ENCODE measurements at places on chromosomes 16 and 17. TPM values are rescaled to one million over a fixed set of nuclear protein-coding genes. Genes with fewer than 3 reads are reported as not detected.

The CCL22 gene
- total RNA-seq, result not detected

The COPZ2 gene
- 102 TPM for total RNA-seq

The VPS25 gene
- 50.2 TPM for total RNA-seq

The RNF151 gene
- not detected for total RNA-seq

The INTS2 gene
- total RNA-seq, result 10.0 TPM

The CRHR1 gene
- total RNA-seq, result not detected

The MPP3 gene
- 8.5 TPM for total RNA-seq

The MT3 gene
- not detected for total RNA-seq

The ZG16 gene
- not detected for total RNA-seq

The SLC35G6 gene
- total RNA-seq, result not detected

The RILP gene
- 16.9 TPM for total RNA-seq
